HFFc6 (cell line): ENCODE measurements at places on chromosomes 4 and X.
A peak's percentile ranks its signal among the peaks of the same experiment; 100 is the strongest.

- no peak for DNase-seq
These were observed 20.0 kb downstream of the DCLK2 start for GRCh38 chr4:150098214-150098613.

DNA sequence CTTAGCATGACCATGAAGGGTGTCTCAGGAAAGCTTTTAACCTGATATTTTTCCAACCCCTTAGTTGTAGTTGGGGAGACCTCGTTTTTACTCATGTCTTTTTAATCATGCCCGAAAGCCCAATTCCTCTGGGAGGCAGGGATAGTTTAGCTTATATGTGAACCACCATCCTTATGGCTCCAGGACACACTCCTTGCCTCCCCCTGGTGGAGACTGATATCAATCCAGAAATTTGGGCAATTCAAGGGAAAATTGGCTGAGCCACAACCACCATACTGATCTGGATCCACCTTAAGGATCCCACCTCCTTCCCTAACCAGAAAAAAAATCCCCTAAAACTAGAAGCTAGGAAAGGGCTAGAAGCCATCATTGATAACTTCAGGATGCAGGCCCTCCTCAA lies 13.4 kb upstream of the COL25A1 start:
- no peak for DNase-seq

DNA sequence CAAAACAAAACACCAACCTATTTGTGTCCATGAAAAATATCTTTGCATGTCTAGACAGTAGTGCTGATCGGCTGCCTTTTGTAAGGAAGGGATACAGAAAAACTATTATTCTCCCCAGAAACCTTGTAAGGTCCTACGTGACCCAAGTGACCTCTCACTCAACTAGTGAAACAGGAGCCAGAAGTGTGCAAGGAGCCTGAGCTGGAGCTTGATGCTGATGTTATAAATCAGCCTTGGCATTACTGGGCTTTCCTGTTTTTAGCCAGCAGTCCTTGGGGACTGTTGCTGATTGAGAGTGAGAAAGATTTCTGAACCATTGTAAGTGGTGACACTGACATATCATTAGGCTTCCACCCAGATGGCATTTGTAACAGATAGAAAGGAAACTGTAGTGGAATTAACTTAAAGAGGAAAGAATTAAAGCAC lies 100.8 kb upstream of the LIMCH1 start:
- no peak for DNase-seq

DNA sequence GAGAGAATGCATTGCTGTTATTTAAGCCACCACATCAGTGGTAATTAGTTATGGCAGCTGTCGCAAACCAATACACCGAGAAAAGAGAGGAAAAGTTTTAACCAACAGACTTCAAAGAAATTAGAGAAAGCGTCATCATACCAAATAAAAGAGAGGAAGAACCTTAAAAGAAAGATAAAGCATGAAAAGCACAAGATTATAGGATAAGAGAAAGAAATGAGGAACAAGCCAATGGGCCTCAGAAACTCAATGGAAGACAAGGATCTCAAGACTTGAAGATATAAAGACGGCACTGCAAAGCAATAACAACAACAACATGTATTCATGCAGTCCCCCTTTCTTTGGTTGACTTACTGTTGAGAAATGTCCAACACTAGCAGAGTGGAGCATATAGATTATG lies 22.8 kb upstream of the ASMTL start:
- DNase-seq = no peak

- DNase-seq = no peak
These were observed 174.6 kb downstream of the ANKRD50 start for GRCh38 chr4:124537971-124538370.

DNA sequence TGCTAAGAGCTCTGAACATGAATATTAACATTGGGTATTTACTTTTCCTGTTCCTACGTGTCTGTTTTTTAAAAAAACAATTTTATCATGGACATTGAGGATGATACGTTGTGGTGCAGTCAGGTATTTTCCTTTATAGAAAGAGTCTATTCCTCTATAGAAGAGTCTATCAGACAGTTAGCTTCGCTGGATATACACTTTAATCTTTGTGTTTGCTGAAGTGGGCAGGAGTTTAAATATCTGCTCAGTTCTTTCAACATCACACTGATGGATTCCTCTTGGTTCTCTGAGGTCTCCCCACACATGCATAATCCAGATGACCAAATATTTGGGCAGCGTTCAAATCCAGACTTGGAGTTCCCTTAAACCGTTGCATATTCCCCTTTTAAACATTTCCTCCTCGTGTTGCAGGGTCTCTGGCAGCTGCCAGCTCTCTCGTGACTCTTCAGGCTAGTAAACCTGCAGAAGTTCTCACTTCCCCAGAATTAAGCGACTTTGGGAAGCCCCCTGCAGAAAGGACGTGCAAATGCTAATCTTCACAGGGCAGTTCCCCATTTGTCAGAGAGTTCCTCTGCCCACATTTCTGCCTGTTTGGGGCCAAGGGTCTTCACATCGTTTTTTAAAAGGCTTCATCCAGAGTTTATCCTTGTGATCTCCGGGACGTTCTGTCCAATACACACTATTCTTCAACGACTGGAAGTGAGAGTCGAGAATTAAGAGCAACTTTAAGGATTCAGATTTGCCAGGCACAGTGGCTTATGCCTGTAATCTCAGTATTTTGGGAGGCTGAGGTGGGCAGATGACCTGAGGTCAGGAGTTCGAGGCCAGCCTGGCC lies 20.5 kb upstream of the DHRSX start:
- DNase-seq = no peak

GRCh38 chr4:28350485-28350884 lies 1489.8 kb downstream of the STIM2 start:
- peak; percentile 43 for DNase-seq

DNA sequence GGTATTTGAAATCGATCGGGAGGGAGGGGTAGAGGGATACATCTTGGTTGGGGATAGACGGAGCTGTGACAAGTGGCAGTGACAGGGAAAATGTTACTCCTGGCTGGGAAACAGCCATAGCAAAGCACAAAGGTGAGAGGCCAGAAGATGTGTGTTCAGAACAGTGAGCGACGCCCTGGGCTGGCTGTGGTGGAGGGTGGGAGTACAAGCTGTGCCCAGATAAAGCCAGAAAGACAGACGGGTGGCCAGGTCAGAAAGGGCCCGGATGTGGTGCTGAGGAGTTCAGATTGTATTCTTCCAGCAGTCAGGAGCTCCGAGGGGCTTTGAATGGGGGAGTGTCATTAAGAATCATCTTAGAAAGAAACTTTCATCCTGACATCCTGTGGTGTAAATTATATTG lies 27.9 kb downstream of the CCDC149 start:
- DNase-seq = no peak

DNA sequence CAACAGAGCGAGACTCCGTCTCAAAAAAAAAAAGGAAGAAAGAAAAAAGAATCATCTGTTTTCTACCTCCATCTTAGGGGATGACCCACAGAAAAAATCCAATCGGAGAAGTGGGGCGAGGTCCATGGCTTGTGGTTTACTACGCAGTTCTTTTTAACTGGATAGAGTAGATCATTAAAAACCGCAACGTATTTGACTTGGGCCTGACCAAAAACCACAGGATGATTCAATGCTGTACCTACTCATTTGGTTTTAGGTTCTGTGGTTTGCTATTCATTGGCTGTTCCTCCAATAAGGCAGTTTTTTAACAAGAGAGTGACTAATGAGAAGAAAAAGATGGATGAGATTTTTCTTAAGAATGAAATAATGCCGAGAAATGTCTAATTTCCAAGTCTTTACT lies 83.7 kb downstream of the FREM3 start:
- peak; percentile 18 for DNase-seq

DNA sequence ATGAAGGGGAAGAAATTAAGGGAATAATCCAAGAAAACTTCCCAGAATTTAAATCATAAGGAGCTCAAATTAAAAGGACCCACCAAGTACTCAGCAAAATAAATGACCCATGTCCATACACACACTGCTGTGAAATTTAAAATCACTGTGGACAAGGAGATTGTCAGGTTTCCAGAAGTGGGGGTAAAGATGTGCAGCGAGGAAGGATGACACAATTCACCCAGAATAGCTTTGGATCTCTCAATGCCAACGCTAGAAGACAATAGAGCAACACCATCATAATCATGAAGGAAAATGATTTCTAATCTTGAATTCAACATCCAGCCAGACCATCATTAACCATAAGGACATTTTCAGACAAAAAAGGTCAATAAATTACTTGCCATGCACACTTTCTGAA lies 65.7 kb downstream of the CASK start:
- DNase-seq = no peak

DNA sequence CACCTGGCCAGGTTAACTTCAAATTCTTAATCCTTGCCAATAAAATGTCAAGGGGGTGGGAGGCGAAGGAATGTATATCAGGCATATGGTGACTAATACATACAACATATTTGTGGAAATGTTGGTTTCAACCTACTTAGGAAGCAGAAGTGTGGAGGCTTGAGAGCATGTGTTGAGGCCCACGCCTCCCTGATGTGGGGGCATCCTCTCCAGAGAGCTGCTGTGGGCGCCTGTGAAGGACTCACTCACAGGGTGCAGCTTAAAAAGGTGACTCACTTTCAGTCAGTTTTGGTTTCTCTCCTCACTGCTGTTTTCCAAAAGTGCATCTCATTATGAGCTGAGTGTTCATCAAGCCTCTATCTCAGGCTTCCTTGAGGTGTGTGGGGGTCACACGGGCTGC lies 27.5 kb downstream of the LNX1 start:
- peak; percentile 72 for DNase-seq

GRCh38 chr4:96262057-96262456 lies 422.2 kb downstream of the PDHA2 start:
- DNase-seq = no peak

DNA sequence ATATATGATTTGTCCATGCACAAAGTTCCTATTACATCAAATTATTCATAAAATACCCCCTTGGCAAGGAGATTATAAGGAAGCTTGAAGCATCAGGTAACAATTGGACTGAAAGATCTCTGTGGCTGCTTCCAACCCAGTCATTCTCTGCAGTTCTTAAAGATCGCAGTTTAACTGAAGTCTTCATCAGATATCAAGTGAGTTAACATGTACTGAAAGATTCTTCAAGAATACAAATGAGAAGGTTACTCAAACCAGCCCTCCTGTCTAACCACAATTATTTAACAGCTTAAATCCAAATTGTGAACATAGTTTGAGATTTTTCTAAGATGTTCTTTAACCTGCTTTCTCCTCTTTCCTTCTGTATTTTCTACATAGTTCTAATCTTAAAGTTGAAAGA lies 56.1 kb downstream of the SLC10A7 start:
- no peak for DNase-seq

GRCh38 chr4:88753658-88754571 lies 56.3 kb upstream of the NAP1L5 start:
- no peak for DNase-seq

- no peak for DNase-seq
These were observed 19.4 kb upstream of the TMPRSS11F start for GRCh38 chr4:68148800-68149685.

DNA sequence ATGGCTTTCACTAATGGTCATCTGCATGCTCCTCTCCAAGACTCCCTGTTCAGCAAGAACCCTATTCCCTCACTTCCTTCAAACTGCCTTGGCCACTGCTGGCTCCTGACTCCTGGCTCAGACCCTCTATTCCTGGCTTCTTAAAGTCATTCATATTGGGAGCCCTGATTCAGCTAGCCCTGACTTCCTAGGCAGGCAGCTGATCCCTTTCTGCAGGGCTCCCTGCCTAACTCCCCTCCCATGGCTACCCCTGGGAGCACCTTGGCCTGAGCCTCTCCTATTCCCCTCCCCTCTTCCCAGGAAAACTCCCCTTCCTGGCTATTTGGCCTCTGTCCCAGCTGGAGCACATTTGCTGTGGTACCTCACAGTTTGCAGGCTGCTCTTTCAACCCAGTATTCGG lies 154.9 kb upstream of the PJA1 start:
- no peak for DNase-seq

GRCh38 chrX:11967986-11968869 lies 170.0 kb upstream of the FRMPD4 start:
- no peak for DNase-seq

GRCh38 chrX:38515291-38515690 lies 46.1 kb upstream of the TSPAN7 start:
- no peak for DNase-seq

GRCh38 chrX:15985937-15986336 lies 131.3 kb upstream of the AP1S2 start:
- no peak for DNase-seq

- no peak for DNase-seq
These were observed 3.1 kb upstream of the ANTXR2 start for GRCh38 chr4:80075995-80076675.
